ENCODE measurements at places on chromosomes 12 and 14.
A peak's percentile ranks its signal among the peaks of the same experiment; 100 is the strongest.

GRCh38 chr12:120370343-120371243 lies 1.6 kb upstream of the MSI1 start:
- DNase-seq = no peak

DNA sequence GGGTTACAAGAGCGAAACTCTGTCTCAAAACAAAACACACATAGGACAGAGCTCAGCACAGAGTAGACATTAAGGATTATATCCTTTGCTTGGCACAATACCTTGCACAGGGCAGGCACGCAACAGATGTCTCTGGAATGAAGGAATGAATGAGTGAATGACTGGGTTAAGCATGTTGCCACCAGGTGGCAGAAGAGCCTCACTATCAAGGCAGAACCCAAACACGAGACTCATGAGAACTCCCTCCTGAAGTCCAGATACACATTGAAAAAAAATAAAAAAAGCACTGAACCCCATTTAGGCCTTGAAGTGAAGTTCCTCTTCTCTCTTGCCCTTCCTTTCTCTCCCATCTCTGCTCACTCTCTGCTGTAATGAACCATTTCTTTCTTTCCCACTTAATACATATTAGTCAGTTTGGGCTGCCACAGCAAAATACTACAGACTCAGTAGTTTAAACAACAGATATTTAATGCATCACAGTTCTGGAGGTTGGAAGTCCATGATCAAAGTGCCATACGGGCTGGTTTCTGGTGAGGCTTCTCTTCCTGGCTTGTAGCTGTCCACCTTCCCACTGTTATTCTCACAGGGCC lies 26.6 kb upstream of the LTA4H start:
- DNase-seq = peak; percentile 74

DNA sequence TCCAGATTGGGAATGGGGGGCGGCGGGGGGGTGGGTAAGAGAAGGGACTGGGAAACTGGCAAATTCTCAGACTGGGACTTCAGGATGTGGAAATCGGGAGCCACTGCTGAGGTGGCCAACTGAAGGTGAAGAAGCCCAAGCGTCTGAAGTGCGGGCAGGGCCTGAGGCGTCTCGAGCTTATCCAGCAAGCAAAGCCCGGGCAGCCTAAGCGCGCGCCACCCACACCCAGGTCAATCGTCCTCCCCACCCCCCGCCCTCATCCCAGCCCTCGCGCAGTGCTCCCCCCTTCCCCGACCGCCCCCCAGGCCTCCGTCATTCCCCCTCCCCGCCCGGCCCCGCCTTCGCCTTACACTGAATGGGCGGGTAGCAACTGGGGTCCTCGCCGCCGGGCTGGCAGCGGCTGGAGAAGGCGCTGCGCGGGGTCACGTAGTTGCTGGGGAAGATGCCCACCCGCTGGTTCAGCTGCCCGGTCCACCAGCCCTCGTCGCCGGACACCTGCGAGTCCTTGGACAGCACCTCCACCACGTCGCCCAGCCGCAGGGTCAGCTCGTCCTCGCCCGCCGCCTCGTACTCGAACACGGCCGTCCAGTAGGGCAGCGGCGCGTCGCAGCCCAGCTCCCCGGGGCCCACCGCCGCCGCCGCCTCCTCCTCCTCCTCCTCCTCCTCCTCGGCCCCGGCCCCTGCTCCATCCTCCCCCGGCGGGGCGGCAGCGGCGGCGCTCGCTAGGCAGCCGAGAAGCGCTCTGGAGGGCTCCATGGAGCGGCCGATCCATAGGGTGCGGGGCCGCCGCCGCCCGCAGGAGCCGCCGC lies 693 bp downstream of the MAP3K9 start:
- no peak for DNase-seq

DNA sequence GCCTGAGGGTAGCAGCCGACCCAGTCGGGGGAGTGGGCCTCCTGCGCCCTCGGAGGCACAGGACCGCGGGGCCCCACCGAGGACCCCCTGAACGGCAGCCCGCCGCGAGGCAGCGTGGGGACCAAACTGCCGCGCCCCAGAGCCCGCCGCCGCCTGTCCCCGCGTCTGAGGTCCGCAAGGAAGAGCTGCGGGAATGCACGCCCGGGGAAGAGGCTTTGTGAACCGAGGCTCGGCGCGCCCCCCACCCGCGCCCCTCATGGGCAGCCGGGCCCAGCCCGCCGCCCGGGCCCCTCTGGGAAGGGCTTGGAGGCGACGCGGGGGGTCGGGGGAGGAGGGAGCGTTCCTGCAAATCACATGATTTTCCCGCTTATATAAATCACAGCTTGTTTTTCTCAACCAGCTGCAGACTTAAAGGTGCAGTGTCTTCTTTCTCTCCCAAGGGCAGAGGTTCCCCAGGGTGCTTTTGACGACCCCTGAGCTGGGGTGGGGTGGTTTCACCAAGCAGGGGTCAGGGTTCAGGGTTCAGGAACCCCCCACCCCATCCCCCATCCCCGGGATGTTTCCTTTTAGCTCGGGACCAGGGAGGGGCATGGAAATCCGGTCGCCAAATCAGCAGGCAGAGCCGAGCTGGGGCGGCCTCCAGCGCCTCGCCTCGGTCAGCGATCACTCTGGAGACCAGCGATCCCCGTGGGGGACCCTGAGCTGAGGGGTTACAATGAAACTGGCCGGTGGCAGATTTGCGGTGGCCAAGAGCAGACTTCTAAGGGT lies 44.7 kb upstream of the ATP23 start:
- peak; percentile 32 for DNase-seq

All from RPMI8226 (cell line).